ENCODE measurements at places on chromosomes 7 and 10.
A peak's percentile ranks its signal among the peaks of the same experiment; 100 is the strongest.

DNA sequence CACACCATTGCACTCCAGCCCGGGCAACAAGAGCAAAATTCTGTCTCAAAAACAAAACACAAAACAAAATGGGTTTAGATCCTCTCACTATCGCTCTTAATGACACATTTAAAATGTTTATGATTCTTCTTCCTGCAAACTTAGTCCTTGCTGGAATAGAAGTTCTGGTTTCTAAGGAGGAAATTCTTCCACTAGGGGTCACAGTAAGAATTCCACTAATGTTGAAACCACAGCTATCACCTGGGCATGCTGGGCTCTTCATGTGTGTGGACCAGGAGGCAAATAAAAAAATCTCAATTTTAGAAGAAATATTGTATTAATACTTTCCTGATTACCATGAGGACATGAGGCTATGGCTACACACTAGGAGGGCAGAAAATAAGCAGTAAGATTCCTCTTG, 915.8 kb downstream of the TYW1 start:
- no peak for DNase-seq

- DNase-seq, result no peak
Measured at GRCh38 chr7:158810846-158811245, 18.5 kb downstream of the ESYT2 start.

DNA sequence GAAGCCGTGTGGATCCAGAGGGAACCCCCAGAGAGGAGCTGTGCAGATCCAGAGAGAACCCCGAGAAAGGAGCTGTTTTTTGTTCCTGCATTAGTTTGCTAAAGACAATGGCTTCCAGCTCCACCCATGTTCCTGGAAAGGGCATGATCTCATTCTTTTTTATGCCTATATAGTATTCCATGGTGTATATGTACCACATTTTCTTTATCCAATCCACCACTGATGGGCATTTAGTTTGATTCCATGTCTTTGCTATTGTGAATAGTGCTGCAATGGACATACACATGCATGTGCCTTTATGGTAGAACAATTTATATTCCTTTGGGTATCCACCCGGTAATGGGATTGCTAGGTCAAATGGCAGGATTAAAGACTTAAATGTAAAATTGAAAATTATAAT, 95.4 kb upstream of the RHEB start:
- no peak for DNase-seq

DNA sequence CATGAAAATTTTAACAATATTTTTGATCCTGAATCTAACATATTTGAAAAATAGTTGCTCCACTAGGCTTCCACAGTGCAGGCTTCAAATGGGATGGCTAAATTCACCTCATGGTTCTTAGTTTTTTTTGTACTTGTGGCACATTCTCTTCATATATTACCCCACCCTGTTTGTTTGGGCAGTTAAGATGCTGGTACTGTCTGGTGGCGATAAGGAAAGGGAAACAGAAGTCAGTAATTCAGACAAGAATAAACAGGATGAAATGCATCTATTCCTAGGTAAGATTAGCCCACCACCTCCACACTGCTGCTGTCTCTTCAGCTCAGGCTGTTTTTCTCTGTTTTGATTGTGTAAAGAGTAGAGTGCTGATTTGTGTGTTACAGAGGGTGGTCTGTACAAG, 44.2 kb downstream of the GLRX3 start:
- DNase-seq, result no peak

DNA sequence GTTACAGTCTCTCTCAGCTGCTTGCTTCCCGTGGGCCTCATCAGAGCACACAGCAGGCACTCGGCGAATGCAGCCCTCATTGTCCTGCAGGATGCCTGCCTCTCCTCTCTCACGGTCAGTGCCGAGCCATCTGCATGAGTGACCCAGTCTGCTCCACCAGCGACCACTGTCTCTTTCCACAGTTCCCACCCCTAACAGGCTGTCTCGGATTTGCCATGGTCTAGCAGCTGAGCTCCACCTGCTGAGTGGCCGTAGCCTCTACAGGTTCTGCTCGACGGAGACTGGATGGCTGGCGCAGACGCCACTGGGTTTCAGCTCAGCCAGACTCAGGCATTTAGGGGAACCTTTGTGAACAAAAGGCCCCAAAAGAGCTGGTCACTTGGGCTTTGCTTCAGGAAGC, 209.4 kb upstream of the FOXK1 start:
- DNase-seq, result no peak

GRCh38 chr10:16986082-16986405, 143.6 kb downstream of the CUBN start:
- no peak for DNase-seq

- no peak for DNase-seq
Measured at GRCh38 chr7:106855540-106856132, 9.4 kb upstream of the PIK3CG start.

DNA sequence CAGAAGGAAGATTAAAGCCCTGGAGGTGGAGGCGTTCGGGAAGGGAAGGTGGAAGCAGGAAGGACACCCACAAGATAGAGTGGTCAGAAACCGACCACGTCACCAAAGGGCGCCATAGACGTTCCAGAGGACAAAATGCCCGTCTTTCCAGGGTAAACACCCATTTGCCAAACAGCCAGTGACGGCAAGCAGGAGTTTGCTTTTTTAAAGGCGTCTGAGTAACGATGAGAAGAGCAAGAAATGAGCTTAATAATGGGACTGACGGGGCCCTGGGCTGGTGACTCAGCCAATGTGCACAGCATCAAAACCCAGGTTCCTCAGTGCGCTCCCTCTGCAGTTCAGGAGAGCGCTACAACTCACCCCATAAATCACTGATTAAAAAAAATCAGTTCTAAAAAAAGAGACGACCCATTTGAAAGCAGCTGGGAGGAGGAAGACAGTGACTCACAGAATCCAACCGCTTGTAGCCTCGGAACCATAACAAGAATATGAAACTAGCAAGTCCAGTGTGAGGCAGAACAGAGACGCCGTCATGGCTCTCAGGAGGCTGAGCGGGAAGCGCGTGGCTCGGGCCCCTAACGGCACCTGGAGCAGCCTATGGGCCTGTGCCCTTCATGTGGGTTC, 5.9 kb downstream of the DIP2C start:
- DNase-seq, result no peak

- DNase-seq, result no peak
Measured at GRCh38 chr7:47407821-47408674, 173.9 kb downstream of the TNS3 start.

- DNase-seq, result no peak
Measured at GRCh38 chr10:65294329-65294728, 1631.5 kb upstream of the LRRTM3 start.

DNA sequence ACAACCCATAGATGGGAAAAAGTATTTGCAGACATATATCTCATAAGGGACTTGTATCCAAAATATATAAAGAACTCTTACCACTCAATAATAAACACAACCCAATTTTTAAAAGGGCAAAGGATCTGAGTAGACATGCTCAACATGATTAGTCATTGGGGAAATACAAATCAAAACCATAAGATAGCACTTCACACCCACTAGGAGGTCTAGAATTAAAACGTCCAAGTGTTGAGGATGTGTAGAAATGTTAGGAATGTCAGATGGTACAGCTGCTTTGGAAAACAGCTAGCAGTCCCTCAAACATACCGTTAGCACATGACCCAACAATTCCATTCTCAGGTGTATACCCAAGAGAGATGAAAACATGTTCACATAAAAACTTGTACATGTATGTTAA, 8.3 kb downstream of the PSTK start:
- no peak for DNase-seq

DNA sequence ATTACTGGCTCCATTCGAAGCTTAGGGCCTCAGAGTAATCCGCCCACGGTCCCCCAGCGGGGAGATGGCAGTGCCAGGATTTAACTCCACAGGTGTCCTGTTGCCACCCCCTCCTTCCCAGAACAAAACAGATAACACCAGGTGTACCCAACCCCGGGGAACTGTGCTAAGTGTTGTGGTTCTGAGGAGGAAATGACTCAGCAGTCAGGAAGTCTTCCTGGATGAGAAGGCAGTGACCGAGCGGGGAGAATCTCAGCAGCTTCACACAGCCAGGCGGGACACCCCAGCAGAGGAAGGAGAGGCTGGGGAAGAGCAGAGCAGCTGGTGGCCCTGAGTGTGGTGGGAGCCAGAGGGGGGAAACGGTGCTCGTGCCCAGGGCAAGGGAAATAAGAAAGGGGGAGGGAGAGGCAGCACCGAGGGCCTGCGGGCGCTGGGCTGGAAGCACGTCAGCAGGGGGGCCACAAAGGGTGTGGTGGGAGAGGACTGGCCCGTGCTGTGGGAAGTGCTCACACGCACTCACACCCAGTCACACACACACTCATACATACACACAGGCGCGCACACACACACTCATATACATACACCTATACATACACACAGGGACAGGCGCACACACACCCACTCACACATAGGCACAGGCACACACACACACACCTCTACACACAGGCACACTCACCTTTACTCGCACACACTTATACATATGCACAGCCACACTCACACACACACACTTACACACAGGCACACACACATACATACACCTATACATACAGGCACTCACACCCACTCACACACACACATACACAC, 59.8 kb upstream of the CHST15 start:
- DNase-seq, result peak; percentile 16

GRCh38 chr7:28481091-28481926, 69.0 kb downstream of the CREB5 start:
- no peak for DNase-seq

DNA sequence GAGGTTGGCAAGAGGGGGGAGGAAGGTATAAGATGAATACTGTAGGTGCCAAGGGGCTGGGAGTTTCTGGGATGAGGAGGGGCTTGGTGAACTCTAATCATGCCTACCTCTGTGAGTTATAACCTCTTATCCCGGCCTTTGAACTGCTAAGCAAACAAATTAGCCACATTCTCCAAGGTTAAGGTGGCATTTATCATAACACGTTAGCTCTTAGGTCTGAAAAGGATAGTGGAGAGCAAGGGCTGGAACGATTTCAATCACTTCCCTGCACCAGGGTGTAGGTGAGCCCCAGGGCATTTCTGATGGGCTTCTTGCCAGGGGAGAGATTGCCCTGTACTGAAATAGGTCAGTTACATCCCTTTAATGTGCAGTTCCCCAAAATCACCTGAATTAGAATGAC, 28.6 kb upstream of the DMBT1 start:
- DNase-seq, result no peak

DNA sequence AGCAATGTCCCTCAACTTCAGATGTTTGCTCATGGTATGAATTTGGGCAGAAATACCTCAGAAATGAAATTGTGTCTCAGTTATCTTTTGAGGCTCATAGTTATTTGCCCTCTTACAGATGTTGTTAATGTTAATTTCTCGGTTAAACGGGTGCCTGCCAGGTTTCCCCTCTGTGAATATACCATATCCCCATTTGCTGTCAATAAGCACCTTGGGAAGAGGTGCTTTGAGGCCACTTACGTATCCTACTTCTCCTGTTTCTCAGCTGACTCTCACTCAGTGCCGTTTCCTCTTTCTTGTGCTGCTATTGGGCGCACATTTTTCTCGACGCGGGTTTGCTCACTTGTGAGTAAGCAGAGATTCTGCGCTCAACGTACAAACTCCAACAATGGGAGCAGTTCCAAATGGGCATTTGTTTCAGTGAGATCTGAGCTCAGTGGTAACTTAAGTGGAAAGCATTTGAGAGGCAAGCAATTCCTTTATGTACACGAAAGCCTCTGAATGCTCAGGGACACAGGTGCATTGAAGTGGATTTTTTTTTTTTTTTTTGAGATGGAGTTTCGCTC, 34.8 kb upstream of the JAKMIP3 start:
- no peak for DNase-seq

DNA sequence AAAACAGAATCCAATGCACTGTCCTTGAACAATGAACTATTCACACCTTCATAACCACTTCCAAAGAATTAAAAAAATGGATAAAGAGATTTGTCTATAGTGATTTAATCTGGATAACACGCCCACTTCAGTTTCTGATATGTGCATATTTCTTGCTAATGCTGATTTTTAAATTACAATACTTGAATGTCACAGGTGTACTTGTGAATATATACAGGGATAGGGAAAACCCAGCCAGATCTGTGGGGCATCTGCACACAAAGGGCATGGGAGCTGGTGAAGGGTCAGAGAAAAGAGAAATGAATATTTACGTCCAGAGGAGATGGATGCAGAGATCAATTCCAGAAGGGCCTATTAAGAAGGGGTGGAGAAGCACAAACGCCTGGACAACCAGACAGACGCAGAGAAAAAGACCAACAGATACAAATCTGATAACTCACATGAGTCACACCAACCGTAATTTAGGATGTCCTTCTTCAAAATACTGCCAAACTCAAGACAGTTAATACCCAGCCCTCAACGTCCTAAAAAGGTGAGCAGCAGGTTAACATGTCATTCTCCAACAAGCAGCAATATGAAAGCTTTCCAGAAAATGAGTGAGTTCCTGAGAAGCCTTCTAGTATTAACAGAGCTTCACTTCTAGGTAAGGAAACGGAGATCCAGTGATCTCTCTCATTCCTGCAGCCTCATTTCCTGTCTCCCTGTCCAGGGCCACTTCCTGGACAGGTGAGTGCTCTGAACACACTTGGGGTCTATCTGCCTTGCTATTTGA, 41.9 kb downstream of the PIP4K2A start:
- DNase-seq, result no peak
